ENCODE measurements at places on chromosomes 4 and X.
A peak's percentile ranks its signal among the peaks of the same experiment; 100 is the strongest.

GRCh38 chr4:70997036-70997435, 3.6 kb downstream of the DCK start:
- no peak for DNase-seq

DNA sequence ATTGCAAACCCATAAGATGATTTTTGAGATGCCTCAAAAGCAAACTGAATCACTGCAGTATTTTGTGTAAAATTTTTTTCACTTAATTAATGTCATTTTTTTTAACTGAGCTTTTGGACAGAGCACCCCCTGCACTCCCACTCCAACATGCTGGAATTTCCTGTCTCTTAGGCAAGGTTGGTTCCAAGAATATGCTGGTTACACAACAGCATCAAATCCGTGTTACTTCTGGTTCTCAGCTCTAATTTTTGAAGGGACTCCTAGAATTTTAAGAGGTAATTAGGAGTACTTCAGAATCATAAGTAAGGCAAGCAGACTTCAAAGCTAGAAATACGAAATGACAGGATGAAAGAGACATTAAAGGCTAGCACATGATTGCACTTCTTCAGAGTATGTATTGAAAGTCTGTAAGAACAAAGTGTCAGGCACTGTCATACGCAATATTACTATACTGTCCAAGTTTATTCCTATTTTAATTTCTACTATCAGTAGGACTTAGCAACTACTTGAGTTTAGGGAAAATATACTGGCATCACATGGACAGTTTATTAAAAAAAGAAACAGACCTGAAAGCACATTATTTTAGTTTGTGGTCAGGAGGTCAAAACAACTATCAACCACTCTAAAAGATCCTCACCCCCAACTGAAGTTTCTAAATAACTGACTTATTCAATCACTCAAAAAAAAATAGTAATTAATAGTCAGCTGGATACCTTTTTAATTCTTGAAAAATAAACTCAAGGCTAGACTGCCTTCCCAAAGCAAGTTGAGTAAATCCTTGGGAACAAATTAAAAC, 1.6 kb upstream of the JCHAIN start:
- DNase-seq = no peak

GRCh38 chr4:72374159-72374558, 194.9 kb downstream of the ADAMTS3 start:
- no peak for DNase-seq

GRCh38 chr4:106268786-106269185, 47.2 kb downstream of the TBCK start:
- no peak for DNase-seq

- no peak for DNase-seq
Observed at GRCh38 chrX:6311540-6311939, 82.9 kb upstream of the NLGN4X start.

GRCh38 chrX:136623396-136623795, 24.6 kb upstream of the CD40LG start:
- no peak for DNase-seq

DNA sequence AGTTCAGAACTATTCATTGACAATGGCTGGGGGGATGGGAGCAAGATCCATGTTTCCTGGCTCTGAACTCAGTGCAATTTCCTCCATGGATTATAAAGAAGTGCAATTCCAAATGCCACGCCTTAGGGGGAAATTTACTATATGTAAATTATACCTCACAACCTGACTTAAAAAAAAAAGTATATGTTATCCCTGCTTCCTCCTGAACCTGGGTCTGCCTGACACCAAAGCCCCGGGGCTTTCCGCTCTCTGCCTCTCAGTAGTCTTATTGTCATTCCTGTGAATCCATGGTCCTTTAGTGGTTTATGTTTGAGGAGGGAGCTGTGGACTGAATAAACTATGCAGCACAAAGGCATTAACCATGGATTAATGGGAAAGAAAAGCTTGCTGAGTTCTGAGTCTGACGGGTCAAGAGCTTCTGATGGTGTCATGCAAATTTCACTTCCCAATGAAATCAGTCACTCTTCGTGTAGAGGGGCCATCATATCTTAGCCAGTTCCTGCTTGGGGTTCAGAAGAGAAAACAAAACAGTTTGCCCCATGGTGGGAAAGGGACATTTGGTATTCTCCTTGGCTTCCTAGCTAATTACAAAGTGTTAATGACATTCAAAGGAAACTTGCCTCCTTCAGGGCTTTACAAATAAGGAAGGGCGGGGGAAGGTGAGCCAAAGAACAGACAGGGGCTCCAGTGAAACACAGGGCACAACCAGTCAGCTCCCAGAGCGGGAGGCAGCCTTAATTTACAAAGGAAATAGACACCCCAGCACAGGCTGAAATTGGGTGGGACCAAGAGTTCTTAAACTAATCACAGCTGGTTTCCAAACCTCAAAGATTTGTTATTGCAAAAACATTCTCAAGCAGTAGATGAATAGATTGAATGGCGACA, 14.3 kb downstream of the FAM9C start:
- DNase-seq = no peak

DNA sequence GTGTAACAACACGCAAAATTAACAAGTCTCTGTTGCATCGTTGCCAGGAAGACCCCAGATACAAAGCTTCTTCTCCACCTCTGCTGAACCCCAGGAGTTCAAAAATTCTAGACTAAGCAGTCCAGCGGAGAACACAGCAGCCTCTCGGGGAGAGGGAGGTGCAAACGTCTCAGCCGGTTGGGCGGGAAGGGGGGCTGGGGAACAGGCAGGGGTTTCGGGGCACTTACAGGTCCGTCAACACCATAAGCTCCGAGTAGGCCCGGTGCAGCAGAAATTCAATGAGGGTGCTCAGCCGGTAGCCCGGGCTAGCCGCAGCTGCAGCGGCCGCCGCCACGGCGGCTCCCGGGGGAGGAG, 394 bp downstream of the MED14 start:
- DNase-seq = no peak

GRCh38 chr4:31236020-31236638, 516.0 kb downstream of the PCDH7 start:
- DNase-seq = no peak

- no peak for DNase-seq
Observed at GRCh38 chr4:3827616-3828492, 61.7 kb downstream of the ADRA2C start.

- DNase-seq = no peak
Observed at GRCh38 chr4:47561331-47561730, 76.3 kb downstream of the ATP10D start.

- DNase-seq = no peak
Observed at GRCh38 chr4:118114720-118115119, 80.4 kb downstream of the NDST3 start.

DNA sequence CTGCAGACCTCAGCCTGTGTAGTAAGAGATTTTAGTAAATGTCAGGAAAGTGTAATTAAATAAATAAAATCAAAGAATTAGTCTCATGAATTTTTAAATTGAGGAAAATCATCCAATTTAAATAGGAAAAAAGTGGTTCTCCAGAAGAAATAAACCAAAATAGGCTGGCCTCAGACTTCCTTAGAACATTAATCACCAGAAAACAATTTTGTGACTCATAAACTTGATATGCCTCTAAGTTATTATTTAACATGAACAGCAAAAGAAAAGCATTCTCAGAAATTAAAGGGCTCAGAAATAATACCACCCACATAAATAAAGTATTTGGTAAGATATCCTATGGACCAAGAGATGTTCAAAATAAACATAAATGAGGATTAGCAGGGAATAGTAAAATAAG, 14.3 kb downstream of the FAM47B start:
- DNase-seq = no peak

DNA sequence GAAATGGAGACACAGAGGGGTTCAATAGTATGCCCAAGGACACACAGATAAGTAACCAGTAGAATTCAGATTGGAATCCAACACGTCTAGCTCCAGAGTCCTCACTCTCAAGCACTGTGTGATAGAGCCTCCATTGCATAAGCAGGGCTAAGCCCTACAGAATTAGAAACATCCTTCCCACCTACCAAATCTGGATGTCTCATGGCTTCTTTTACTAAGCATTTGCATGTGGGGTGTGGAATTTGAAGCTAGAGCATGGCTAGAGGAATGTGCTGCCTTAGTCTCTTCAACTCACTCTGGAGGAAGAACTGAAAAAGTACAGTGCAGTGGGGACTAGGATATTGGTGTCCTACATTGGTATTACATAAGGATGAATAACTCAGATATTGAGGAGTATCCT, 119.4 kb downstream of the MFAP3L start:
- no peak for DNase-seq

DNA sequence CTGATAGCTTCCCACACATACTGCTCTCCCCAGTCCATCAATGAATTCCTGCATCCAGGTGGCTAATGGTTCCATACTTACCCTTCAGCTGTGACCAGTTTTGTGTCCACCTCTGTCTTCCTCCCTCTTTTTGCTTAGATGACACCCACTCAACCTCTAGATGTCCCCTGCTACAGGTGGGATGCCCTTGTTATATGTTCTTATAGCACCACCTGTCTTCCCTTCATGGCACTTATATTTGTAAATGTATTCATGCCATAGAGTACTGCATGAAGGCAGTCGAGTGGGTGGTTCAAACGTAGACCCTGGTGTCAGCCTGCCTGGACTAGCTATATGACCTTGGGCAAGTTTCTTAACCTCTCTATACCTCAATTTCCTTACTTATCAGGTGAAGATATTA, 6.5 kb upstream of the USP46 start:
- no peak for DNase-seq

- no peak for DNase-seq
Observed at GRCh38 chr4:64713256-64713840, 304.1 kb upstream of the TECRL start.

DNA sequence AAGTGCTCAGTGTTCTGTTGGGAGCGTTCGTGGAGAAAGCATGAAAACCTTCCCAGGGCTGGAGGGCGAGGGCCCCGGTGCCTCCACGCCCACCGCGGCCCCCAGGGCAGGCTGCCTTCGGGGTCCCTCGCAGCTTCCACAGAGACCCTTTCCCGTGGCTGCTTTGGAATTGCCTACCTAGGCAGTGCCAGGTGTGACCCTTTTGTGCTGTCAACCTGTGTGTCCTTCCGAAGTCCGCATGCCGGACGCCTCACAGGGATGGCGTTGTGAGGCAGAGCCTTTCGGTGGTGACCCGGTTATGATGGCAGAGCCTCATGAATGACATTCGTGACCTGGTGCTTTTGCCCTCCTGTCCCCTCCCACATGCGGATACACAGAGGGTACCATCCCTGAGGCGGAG, 17.4 kb downstream of the TMEM175 start:
- DNase-seq = no peak

- no peak for DNase-seq
Observed at GRCh38 chr4:11635342-11635741, 206.6 kb upstream of the HS3ST1 start.

DNA sequence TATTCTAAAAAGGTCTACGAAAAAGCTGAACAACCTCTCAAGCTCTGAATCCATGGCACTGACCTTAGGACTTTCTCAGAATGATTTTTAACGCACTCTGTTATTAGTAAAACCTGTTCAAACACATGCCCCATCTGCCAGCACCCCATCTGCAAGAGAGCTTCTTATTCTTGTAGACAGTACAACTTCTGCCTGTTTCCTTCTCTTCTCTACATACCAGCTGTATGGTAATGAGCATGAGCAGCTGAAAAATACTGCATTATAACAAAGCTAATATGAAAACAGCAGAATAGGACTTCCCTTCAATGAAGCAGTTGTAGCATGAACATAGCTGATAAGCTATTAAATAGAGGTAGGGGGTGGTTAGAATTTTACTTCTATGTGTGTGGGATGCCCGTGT, 167.9 kb downstream of the FBXW7 start:
- no peak for DNase-seq

DNA sequence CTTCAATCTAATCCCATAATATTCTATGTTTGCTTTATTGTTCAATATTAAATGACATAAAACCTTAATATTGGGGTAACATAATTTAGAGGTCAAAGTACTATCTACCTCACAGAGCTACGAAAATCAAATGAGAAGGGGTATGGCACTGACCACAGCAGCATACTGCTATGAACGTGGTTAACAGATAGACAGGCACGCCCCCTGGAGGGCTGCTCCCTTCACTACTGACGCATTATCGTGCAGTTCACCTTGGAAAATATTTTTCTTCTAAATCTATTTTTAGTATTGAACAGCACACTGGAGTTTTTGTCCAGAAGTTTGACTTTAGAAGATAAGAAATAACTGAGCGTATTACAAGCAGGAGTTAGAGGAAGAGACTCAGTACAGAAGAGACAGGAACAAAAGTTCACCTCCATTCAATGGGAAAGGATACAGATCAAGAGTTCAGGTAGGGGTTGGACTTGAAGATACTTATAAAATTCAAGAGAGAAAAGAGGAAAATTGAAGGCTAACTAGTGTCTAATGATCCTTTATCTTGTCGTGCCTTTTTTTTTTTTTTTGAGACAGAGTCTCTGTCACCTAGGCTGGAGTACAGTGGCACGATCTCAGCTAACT, 22.7 kb downstream of the MAP9 start:
- peak; percentile 23 for DNase-seq

GRCh38 chr4:8359193-8359592, 81.3 kb downstream of the ACOX3 start:
- no peak for DNase-seq

GRCh38 chr4:128979934-128980333, 113.4 kb downstream of the SCLT1 start:
- no peak for DNase-seq

DNA sequence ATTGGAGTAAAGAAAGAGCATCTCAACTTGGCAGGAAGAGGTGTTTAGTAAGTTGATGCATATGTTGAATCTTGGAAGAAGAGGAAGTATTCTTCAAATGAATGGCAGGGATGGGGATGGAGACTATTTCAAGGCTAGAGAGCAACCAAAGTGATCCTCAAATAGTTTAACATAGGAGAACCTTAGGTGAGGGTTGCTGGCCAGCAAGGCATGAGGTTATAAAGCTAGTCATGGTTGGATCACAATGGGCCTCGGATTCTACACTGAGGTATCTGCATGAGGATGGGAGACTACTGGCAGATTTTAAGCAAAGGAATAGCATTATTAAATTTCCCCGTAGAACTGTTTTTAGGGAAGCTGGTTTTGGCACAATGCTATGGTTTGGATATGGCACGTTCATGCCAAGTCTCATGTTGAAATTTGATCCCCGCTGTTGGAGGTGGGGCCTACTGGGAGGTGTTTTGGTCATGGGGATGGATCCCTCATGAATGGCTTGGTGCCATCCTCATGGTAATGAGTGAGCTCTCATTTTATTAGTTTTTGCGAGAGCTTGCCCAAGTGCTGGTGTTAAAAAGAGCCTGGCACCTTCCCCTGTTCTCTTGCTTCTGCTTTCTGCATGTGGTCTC, 41.9 kb upstream of the ETNPPL start:
- DNase-seq = no peak

DNA sequence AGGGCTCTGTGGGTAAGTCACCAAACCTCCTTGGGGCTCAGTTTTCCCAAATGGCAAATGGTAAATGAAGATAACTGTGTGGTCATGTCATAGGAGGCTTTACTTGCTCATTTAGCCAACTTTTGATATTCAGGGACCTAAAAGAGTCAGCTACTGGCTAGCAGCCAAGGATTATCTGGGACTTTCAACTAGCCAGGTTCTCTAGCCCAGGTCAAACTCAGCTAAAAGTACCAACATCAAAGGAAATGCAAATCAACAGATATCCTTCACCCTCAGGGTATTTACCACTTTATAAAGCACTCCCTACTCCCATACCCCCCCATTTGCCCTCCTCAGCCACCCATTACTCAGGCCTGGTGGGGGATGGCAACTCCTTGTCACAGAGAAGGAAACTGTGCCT, 7.5 kb downstream of the AMER1 start:
- DNase-seq = no peak
